HAP-1 (cell line): ENCODE measurements at places on chromosomes 16 and 17.

GRCh38 chr17:18362698-18363100 lies 651 bp downstream of the SHMT1 start:
- peak; percentile 45 for DNase-seq

- DNase-seq = no peak
Measured at GRCh38 chr16:11057711-11058345, 113.5 kb downstream of the CLEC16A start.

- no peak for DNase-seq
Measured at GRCh38 chr17:49698005-49698404, 9.8 kb downstream of the SLC35B1 start.

- DNase-seq = no peak
Measured at GRCh38 chr17:62619417-62620155, 7.9 kb upstream of the MRC2 start.

DNA sequence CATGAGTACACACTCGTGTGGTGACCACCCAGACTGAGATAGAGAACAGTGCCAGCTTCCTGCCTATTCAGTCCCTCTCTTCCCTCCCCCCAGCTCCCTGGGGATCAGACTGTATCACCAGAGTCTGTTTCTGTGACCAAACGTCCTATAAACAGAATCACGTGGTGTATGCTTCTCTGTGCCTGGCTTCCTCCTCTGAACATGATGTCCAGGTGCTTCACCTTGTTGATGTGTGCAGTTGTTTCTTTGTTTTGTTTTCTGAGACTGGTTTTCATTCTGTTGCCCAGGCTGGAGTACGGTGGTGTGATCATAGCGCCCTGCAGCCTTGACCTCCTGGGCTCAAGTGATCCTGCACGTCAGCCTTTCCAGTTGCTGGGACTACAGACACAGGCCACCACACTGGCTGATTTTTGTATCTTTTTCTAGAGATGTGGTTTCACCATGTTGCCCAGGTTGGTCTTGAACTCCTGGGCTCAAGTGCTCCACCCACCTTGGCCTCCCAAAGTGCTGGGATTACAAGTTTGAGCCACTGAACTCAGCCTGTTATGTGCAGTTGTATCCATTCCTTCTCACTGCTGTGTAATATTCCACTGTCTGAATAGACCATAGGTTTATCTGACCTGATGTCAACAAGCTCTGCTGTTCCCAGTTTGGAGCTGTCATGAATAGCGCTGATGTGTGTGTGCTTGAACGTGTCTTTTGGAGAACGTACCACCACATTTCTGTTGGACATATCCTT lies 28.9 kb upstream of the PRM1 start:
- DNase-seq = no peak

GRCh38 chr17:1260086-1260769 lies 10.0 kb upstream of the BHLHA9 start:
- DNase-seq = no peak

GRCh38 chr17:41801374-41802271 lies 10.1 kb downstream of the P3H4 start:
- peak; percentile 90 for DNase-seq

DNA sequence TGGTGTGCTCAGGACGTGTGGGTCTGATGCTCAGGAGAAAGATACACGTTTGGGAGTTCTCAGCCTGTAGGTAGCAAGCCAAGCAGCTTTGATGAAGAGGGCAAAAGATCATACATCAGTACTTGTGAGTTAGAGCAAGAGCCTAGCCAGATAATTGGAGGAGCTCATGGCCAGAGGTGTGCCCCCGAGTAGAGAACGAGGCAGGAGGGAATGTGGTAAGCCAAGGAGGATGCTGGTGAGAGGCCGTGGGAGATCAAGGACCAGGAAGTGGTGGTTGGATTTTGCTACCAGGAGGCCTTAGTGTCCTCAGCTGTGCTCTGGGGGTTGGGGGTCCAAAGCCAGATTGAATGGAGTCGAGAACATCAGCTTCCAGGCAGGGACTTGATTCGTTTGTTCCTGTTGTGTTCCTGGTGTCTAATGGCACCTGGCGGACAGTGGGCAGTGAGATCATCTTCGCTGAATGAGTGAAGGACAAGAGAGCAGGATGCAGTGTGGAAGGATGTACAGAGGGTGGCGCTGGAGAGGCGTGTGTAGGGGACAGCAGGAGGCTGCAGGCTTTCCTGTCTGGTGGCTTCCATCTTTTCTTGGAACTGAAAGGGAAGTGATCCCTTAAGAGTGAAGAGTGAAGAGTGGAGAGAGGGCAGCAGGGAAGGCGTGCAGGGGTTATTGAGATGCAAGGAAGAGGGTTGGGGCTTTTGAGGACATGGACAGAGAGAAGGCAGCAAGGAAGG lies 11.6 kb downstream of the FBXL19 start:
- DNase-seq = peak; percentile 76

- DNase-seq = no peak
Measured at GRCh38 chr17:49117587-49118230, 14.9 kb upstream of the B4GALNT2 start.

GRCh38 chr16:48434653-48435317 lies 49.6 kb upstream of the SIAH1 start:
- DNase-seq = no peak

DNA sequence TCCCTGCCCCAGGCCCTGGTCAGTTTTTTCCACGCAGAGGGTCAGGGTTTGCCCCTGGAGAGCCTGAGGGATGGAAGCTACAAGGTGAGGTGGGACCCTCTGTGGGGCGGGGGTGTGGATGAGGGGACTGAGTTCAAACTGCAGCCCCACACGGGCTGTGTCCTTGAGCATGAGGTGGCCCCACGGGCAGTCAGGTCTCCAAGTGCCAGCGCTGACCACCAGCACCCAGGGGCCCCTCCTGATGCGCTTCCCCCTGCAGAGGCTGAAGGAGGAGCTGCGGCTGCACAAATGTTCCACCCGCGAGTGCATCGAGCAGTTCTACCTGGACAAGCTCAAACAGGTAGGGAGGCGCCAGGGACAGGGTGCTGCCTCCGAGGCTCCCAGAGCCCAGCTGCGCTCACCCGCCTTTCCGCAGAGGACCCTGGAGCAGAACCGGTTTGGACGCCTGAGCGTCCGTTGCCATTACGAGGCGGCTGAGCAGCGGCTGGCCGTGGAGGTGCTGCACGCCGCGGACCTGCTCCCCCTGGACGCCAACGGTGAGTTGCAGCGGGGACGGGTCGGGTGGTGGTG lies 4.3 kb downstream of the TSR3 start:
- no peak for DNase-seq

- peak; percentile 65 for DNase-seq
Measured at GRCh38 chr17:51372345-51373004, 112.1 kb downstream of the UTP18 start.

- no peak for DNase-seq
Measured at GRCh38 chr17:16406742-16407674, 8.4 kb upstream of the TRPV2 start.

- peak; percentile 28 for DNase-seq
Measured at GRCh38 chr17:65278050-65278819, 141.1 kb downstream of the RGS9 start.

DNA sequence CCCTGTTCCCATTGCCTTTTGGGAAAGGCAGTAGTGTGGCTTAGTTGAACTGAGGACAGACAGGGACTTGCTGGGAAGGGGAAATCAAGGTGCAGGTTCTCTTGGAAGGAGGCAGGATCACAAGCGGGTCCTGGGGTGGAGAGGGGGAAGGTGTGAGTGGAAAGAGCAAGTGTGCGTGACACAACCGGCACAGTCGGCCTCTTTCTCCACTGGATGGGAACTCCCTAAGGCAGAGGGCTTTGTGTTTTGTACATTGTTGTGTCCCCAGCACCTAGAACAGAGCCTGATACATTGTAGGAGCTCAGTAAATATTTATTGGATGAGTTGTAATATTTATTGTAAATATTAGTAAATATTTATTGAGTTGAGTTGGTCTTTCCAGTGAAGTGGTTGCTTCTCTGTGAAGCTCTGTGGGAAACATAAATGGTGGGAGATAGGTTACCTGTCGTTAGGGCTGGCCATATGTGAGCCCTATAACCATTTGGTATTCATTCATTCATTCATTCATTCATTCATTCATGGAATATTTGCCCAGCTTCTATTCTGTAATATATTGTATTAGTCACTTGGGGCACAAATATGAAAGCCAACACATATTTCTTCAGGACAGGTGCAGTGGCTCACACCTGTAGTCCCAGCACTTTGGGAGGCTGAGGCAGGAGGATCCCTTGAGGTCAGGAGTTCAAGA lies 34.0 kb downstream of the SMARCE1 start:
- DNase-seq = no peak

DNA sequence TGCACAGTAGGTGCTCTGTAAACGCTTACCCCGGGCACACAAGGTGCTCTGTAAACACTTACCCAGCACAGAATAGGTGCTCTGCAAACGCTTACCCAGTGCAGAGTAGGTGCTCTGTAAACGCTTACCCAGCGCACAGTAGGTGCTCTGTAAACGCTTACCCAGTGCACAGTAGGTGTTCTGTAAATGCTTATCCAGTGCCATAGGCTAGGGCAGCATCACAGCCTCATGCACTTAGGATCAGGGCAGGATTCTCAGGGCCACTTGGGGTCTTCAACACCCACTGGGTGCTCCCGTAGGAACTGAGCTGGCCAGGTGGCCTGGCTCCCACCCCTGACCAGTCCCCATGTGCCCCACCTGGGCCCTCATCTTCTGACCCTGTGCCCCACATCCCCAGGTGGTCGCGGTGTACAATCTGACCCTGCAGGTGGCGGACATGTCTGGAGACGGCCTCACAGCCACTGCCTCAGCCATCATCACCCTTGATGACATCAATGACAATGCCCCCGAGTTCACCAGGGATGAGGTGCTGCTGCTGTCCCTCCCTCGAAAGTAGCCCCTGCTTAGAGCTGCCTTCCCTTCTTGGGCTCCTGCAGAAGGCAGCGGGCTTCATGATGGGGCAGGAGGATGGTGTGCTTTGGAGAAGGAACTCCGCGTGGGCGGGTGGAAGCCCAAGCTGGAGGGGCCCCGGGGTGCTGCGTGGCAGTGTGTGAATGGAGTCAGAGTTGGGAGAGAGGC lies 13.1 kb downstream of the SLC22A31 start:
- DNase-seq = peak; percentile 40

DNA sequence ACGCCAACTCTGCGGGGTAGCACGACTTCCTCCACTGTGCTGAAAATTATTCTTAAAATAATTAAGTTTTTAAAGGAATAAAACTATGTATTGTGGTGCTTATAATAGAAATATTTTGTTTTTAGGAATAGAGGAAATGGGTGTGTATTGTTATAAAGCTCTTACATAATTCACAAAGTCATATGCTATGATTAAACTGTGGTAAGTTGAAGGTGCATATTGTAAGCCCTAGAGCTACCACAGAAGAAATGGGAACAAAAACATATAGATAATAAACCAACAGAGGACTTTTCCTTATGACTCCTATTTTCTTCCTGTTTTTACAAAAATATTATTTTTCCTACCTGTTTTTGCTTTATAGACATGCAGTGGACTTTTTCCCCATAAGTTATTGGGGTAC lies 4.3 kb upstream of the SLFN11 start:
- DNase-seq = no peak

- no peak for DNase-seq
Measured at GRCh38 chr16:5580296-5580695, 482.7 kb upstream of the EEF2KMT start.

DNA sequence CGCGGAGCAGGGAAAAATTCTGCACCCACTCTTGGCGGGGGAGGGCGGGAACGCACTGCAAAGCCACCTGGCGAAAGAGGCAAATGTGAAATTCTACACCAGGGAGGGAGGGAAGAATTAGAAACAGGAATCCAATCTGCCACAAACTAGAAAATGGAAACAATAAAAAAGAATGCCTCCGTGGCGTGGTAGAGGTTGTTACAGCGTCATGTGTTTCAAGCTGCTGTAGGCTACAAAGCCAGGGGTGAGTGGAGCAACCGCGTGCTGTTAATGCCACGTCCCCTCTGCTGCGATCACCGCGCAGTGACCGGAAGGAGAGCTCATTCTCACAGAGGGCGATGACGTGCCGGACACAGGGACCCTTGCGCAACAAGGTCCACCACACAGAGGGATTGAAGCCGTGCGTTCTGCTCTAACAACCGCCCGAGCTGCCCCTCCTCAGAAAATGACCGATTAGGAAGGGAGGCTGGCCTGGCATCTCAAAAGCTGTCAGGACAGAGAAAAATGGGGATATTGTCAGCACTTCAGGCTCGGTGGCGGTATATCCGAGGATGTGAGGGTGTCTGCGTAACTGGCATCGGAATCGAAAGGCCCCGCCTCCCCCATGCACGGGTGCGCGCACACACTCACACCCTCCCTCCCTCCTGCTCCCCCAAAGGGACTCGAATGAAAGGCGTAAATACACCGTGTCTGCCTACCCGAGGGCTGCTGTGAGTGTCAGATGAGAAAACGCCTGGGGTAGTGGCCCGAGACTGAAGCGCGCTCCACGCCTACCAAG lies 70.8 kb upstream of the TNRC6C start:
- peak; percentile 44 for DNase-seq

DNA sequence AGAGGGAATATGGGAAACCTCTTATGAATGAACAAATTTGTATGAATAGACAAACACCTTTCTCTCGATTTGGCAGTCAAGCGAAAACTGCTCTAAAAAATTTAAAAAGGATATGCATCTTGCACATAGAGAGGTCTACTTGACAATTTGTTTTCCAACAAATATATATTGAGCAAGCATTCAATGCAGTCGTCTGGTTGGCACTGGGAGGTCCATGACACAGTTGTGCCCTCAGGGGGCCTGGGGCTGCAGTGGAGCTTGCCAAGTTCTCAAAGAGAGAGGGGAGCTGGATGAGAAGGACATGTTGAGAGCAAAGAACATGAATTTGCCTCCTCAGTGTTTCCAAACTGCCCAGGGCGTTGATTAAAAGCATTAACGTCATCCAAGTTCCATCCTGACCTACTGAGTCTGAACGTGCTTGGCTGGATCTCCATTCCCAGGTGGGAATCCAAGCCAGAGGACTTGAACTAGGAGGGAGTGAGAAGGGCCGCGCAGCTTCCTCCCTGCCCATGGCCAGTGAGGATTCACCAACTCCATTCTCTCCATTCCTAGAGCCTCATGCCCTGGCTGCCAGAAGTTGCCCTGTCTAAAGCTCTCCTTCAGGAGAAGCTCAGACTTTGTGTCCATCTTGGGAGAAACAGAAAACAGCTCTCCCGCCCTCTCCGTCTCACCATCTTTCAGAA lies 24.5 kb downstream of the TBX2 start:
- DNase-seq = no peak

GRCh38 chr16:81810361-81810760 lies 31.3 kb downstream of the PLCG2 start:
- DNase-seq = no peak

- no peak for DNase-seq
Measured at GRCh38 chr16:4184038-4184702, 57.7 kb downstream of the SRL start.

GRCh38 chr16:75527825-75528299 lies 8.0 kb downstream of the CHST5 start:
- DNase-seq = no peak

DNA sequence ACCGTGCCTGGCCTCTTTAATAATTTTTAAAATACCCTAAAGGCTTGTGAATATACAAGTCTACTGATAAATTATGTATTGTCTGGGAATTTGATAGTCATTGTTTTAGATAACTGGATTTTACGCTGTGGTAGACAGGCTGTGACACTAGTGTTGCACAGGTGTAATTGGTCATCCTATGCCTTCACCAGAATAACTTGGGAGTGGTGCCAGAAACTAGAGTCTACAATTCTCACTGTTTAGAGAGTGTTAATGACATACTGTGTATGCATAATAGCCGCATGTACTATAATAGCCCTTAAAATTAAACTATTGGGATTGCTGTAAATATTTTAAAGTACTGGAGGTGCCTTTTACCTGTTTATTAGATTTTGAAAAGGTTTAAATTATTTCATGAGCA lies 11.4 kb downstream of the CNEP1R1 start:
- DNase-seq = no peak

GRCh38 chr17:33124871-33125551 lies 133.4 kb downstream of the SPACA3 start:
- DNase-seq = no peak
